ENCODE measurements at places on chromosomes 4 and X.

GRCh38 chr4:186249785-186250754 is 15.9 kb upstream of the F11 start:
- DNase-seq, result no peak

DNA sequence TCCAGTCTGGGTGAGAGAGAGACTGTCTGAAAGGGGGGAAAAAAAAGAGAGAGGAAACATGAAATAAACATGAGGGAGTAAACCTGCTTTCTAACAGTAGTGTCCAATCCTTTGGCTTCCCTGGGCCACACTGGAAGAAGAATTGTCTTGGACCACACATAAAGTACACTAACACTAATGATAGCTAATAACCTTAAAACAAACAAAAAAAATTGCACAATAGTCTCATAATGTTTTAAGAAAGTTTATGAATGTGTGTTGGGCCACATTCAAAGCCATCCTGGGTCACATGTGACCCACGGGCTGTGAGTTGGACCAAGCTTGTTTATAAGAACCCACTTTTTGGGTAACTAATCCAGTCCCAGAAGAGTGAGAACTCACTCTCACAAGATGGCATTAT is 30.3 kb downstream of the PDS5A start:
- no peak for DNase-seq

- DNase-seq, result no peak
Measured at GRCh38 chr4:111464251-111465045, 680.8 kb upstream of the FAM241A start.

- DNase-seq, result no peak
Measured at GRCh38 chr4:125322366-125322730, 7.6 kb downstream of the FAT4 start.

Measured in stimulated activated CD8-positive, alpha-beta memory T cell treated with anti-CD3 and anti-CD28 coated beads, Interleukin-7, amount 100 ng/mL, for 4 hours (primary cell).